ENCODE measurements at places on chromosomes 6 and 20.
A peak's percentile ranks its signal among the peaks of the same experiment; 100 is the strongest.

- no peak for DNase-seq
Measured at GRCh38 chr20:24131281-24131680, 142.7 kb upstream of the GGTLC1 start.

- DNase-seq, result no peak
Measured at GRCh38 chr6:143598466-143599080, 79.2 kb upstream of the PHACTR2 start.

GRCh38 chr20:43514648-43514999, 7.1 kb downstream of the L3MBTL1 start:
- no peak for DNase-seq

DNA sequence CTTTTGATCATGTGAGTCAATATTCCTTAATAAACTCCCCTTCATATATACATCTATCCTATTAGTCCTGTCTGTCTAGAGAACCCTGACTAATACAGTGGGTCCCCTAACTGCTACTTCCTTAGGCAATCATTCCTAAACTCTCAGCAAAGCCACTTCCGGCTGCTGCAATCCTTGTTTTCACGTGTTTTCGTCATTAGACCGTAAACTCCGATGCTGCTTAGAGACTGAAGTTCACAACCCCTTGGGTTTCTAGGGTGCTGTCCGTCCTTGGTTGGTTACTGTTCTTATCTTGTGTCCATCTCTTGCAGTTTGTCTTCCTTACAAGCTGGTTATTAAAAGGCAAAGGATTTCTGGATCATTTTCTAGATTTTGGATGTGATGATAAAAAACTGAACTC, 106.4 kb downstream of the GMPR start:
- DNase-seq, result no peak

DNA sequence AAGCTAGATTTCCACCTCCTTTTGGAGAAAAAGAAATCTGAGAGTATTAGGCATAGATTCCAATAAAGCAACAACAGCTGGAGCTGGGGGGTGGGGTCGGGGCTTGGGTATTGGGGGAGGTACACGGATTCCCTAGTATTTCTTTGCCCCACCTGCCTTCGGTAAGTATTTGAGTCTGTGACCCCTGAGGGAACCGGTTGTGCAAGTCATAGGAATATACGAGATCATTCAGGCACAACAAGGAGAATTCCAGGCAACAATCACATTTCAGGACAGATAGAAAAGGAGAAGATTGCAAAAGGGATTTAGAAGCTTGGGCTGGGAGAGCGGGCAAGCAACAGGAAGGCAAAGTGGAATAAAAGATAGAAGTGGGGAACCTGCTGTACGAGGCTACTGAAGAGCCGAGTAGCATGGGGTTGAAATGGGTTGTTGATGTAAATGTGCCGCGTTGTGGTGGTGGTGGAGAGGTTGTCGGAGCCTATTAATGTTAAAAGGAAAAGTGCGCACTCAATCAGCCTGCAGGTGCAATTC, 148.9 kb downstream of the BCAS1 start:
- DNase-seq, result no peak

DNA sequence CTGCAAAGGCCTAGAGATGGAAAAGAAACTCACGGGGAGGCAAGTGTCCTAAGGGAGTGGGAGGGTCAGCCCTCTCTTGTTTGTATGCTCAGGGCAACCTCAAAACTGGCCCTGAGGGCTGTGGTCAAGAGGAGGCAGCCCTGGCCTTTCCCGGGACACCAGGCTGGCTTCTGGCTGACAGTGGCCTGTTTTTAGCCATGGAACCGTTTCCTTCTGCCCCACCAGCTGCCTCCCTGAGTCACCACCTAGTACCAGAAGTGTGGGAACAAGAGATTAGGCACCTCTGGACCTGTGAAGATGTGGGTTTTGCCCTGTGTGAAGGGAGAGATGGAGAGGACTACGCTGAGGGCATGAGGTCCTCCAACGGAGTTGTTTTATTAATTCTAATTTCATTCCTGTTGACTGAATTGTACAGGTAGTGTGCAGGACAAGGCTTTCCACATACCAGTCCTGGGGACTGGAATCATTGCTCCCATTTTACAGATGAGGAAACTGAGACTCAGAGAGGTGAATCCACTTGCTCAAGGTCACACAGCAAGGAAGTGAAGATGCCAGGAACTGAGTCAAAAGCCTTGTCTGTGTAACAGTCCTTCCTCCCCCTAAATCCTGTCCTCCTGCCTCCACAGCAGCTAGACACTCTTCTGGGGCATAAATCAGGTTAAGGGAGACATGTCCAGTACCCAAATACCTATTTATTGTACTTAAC, 5.5 kb downstream of the FOXS1 start:
- no peak for DNase-seq

DNA sequence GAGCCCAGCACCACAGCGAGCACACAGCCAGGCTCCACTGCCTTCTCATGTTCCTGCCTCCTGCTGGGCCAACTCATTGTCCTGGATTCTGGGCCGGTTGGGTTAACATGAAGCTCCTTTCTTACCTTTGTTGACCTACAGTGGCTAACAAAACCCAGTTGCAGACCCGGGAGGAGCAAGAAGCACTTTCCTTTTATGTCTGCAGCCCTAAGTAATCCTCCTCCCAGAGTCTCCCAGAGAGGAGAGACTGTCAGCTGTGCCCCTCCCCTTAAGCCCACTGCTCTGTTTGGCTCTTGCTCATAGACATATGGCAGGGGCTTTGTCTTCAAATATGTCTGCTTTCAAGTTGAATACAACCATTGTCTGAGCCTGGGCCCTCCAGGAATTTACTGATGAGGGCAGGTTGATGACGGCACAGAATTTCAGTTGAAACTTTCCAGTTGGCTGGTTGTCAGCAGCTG, 55.2 kb downstream of the PSMB1 start:
- DNase-seq, result no peak

- no peak for DNase-seq
Measured at GRCh38 chr6:125303512-125303854, 1.7 kb upstream of the HDDC2 start.

DNA sequence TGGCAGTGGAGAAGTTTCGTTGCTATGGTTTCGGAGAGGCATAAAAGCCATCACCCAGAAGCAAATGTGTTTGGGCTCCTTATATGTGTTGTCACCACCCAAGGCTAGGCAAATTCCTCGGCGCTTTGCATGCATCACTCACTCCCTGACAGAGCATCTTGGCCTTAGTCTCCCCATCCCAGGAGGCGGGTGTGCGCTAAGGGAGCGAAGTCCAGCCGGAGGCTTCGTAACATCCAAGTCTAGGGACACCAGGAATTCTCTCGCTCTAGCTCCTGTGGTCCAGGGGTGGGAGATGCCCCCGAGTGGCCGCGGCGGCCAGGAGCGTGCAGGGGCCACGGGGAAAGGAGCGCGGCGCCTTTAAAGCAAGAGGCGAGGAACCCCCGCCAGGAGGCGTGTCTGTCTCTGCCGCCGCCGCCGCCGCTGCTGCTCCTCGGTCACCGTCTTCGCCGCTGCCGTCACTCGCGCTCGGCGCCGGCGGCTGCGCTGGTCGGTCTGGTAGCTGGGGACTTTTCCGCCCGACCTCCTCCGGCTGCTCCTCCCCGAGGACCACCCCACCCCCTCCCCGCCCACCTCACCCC, at the start of gene GRIK2:
Gene GRIK2 (plus strand): TSS at position 458 of the 578 bp plus-strand sequence.
- DNase-seq, result peak; percentile 53

- no peak for DNase-seq
Measured at GRCh38 chr6:72746276-72746675, 124.4 kb downstream of the KCNQ5 start.
